Fibroblast of villous mesenchyme (primary cell): ENCODE measurements at places on chromosomes 7 and 10. TPM values are rescaled to one million over a fixed set of nuclear protein-coding genes. Genes with fewer than 3 reads are reported as not detected.

The RPA3 gene
- total RNA-seq: 24.6 and 25.8 TPM in 2 replicates

The CFTR gene
- 0.43 and 0.64 TPM in 2 replicates for total RNA-seq

The GTF2I gene
- total RNA-seq: 166 and 193 TPM in 2 replicates

The MPP7 gene
- total RNA-seq: 0.32 and 0.43 TPM in 2 replicates

The HHEX gene
- 0.43 and 1.3 TPM in 2 replicates for total RNA-seq

The LLCFC1 gene
- not detected in 2 replicates for total RNA-seq

The SOSTDC1 gene
- not detected in 2 replicates for total RNA-seq

The PROSER2 gene
- total RNA-seq: 1.9 and 3.9 TPM in 2 replicates

The TMEM130 gene
- total RNA-seq: 1.3 and 1.9 TPM in 2 replicates

The CPXM2 gene
- total RNA-seq: 0.32 TPM in 1 of 2 replicates, not detected in the other

The CDK14 gene
- total RNA-seq: 29.0 and 41.0 TPM in 2 replicates

The FAM25C gene
- total RNA-seq: not detected in 2 replicates

The UTF1 gene
- not detected in 2 replicates for total RNA-seq

The ZNF783 gene
- total RNA-seq: 8.6 and 9.0 TPM in 2 replicates

The LRRC4 gene
- under 0.01 TPM in 1 of 2 replicates, not detected in the other for total RNA-seq

The TMEM26 gene
- 5.6 and 6.4 TPM in 2 replicates for total RNA-seq

The NXPH1 gene
- not detected in 2 replicates for total RNA-seq

The SPDYE2B gene
- total RNA-seq: not detected in 2 replicates

The LIPJ gene
- total RNA-seq: under 0.01 TPM in 1 of 2 replicates, not detected in the other

The SPDYE3 gene
- under 0.01 TPM in 1 of 2 replicates, not detected in the other for total RNA-seq

The STAG3 gene
- total RNA-seq: under 0.01 and 0.64 TPM in 2 replicates

The TSPAN15 gene
- 5.5 and 6.0 TPM in 2 replicates for total RNA-seq

The AKR1D1 gene
- not detected in 2 replicates for total RNA-seq

The PTF1A gene
- not detected in 2 replicates for total RNA-seq

The INSIG1 gene
- 389 and 403 TPM in 2 replicates for total RNA-seq

The AZGP1 gene
- not detected in 2 replicates for total RNA-seq

The PON3 gene
- under 0.01 TPM in 1 of 2 replicates, not detected in the other for total RNA-seq

The PRLHR gene
- not detected in 2 replicates for total RNA-seq

The ITIH5 gene
- under 0.01 and 0.43 TPM in 2 replicates for total RNA-seq

The NRG3 gene
- not detected in 2 replicates for total RNA-seq

The CALHM3 gene
- total RNA-seq: under 0.01 TPM in 2 replicates

The NPY4R2 gene
- total RNA-seq: not detected in 2 replicates

The HOXA2 gene
- total RNA-seq: 0.64 and 0.86 TPM in 2 replicates

The SPDYE5 gene
- not detected in 2 replicates for total RNA-seq

The GNAI1 gene
- total RNA-seq: 56.0 and 73.8 TPM in 2 replicates

The ZEB1 gene
- 73.4 and 89.8 TPM in 2 replicates for total RNA-seq

The TMEM120A gene
- total RNA-seq: 18.4 and 30.2 TPM in 2 replicates

The MNX1 gene
- not detected in 2 replicates for total RNA-seq

The KIN gene
- 6.1 and 9.5 TPM in 2 replicates for total RNA-seq
